ENCODE measurements at places on chromosomes 1 and 21.

- no peak for DNase-seq
Observed at GRCh38 chr1:193549081-193549480, 362.7 kb upstream of the B3GALT2 start.

DNA sequence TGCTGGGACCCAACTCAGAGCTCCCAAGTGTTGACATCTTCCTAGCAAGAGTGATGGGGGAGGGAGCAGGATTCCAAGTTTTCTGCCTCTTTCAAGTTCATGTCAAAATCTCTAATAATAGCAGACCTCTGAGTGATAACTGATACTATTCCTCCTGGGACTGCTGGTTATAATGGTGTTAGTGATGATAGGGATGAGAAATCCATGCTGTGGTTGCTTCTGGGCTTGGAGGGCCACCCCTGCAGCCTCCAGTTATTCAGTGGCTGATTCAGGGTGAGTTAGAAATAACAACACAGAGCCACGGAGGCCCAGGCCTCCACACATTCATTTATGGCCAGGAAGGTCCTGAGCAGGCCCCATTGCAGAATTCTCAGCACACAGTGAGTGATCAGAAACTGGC, 40.6 kb upstream of the ARTN start:
- DNase-seq, result no peak

DNA sequence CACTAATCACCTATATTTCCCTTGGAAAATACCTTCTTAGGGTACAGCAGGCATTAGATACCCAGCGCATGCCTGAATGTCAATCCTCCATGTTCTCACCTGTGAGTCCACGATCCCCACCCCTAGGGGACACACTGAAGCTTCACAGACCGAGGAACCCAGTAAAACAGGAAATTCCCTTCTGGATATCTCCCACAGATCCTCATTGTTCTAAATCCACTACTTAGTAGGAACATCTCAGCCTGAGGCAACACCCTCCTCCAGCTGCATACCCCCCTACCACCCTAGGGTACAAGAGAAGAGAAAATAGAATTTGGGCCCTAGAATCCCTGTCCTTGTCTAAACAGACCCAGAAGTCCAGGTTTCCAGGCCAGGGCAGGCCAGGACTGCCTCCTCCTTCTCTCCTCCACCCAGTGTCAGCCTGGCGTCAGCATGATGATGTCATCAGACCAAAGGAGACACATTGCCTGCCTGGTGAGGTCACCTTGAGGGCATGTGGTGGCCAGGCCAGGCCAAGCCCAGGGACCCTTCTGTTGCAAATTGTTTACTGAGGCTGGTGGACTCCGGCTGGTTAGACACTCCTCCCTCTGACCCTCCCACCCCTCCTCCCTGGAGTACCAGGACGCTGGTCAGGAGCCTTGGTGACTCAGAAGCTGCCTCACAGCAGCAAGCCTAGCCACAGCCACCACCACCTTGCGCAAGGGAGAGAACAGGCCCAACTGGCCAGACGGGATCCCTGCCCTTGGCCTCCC, 6.2 kb downstream of the NECTIN4 start:
- DNase-seq, result no peak

GRCh38 chr1:93672477-93673162, 9.0 kb downstream of the BCAR3 start:
- DNase-seq, result no peak

GRCh38 chr1:84991097-84991920, 5.6 kb downstream of the MCOLN2 start:
- DNase-seq, result no peak

DNA sequence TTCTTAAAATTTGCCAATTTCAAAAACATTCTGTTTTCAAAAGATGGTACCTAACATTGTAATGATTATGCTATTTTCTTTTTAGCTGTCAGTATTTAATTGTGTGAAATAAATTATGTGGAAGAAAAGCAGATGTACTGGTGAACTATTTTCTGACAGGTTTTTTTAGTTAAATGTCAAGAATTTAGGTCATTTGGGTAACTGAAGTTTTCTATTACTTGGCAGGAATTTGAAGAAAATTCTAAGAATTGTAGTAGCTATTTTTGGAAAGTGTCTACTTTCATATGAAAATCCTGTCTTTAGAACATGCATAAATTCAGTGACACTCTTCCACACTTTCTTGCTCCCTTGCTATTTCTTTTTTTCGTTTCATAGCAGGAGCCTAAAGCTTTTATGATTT, 28.5 kb upstream of the PTPRC start:
- no peak for DNase-seq

DNA sequence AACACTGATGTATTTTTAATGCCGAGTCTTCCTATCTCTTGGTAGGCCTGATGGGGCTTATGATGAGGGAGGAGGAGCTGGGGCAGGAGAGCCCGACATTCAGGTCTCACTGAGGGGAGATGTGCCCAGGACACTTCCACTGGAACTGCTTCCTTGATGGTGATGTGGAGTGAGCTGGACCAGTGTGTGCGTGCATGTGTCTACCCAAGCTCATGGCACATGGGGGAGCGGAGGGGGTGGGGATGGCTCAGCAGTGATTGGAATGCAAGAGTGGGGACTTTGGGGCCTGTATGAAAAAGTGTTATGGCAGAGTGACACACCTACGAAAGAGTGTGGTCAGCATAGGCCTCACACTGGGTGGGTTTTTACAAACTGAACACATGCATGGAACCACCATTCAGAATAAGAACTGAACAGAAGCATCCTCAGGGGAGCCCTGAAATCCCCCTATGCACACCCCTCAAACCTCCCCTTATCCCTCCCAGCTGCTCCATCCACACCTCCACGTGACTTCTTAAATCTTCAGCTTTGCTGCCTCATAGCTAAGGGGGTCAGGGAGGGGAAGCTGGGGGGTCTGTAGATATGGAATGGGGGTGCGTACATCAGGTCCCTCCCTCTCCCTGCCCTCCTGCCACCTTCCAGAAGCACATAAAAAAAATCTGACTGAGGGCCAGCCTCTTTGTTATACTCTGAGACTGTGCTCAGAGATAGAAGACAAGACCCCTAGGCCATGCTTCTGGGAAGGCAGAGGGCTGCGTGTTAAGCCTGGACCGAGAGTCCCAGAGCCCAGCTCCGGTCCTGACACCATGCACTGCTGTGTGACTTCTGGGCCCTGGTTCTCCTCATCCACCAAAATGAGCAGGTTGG, 11.6 kb downstream of the IL6R start:
- no peak for DNase-seq

DNA sequence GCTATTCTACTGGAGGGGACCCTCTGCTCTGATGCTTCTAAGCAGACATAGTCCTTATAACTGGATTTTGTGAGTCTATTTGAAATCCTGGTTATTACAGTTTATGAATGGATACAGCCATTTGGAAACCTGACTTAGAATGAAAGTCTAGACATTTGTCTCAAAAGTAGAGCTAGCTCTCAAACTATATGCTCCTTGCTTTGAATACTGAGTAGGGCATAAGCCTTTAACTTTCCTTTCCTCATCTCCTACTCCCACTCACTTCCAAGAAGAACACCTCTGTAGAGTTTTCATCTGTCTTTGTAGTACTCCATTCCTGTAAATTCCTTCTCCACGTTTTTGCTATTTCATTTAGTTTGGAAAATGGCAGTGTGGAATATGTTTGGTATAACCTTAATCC, 9.0 kb upstream of the ARID1A start:
- no peak for DNase-seq

DNA sequence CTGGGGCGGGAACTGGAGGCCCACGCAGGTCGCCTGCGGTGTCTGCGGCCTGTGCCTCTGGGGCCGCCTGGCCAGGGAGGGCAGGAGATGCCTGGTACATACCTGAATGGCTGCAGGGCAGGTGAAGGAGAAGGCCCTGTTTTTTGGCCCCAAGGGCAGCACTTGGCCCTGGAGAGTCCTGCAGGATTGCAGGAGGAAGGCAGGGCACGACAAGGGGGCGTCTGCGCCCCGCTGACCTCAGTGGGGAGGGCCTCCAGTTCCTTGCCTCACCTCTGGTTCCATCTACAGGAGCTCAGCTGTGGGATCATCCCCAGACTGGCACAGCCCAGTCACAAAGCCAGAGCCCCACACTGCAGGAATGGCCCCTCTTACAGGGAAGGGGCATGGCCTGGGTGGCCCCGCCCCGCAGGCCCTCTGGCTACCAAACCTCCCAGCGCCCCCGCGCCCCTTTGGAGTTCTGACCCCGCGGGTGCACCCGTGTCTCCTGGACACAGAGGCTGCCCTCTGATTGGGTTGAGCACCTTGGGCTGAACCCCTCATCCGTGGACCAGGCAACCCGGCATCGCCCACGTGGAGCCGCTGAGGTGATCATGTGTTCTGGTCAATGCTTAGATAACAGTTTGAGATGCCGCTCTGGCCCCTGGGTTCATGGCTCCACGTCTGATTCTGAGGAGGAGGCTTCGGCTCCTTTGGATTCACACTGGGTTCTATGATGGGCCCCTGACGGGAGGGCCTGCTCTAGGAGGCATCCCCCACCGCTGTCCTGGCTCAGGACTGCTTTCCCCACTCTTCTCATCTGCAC, 1.3 kb upstream of the PEX10 start:
- DNase-seq, result no peak

DNA sequence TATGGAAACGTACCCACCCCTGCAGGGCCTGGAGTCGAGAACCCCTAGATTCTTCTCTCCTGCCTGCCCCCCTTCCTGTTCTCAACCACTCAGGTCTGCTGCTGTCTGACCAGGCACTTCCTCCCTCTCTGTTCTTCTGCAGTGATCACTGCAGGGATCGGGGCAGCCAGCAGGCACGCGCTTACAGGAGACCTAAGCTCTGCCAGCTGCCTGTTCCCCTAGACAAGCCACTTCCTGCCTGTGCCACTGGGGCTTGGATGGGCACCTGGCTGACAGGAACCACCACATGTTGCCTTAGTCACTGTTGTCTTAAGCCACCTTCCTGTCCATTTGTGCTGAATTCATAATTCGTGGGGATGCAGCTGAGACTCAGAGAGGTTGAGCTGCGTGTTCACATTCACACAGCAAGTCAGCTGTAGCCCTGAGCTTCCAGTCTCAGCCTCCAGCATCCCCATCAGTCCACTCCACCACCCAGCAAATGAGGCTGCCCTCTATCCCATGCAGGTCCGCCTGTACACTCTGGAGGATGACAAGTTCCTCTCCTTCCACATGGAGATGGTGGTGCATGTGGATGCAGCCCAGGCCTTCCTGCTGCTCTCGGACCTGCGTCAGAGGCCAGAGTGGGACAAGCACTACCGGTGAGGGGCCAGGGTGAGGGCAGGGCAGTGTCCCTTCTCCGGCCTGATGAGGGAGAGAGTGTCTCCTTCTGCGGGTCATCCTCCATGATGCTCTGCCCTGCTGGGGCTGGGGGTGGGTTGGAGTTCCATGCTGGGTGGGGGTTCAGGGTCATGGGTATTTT, 18.6 kb downstream of the FAM151A start:
- no peak for DNase-seq

DNA sequence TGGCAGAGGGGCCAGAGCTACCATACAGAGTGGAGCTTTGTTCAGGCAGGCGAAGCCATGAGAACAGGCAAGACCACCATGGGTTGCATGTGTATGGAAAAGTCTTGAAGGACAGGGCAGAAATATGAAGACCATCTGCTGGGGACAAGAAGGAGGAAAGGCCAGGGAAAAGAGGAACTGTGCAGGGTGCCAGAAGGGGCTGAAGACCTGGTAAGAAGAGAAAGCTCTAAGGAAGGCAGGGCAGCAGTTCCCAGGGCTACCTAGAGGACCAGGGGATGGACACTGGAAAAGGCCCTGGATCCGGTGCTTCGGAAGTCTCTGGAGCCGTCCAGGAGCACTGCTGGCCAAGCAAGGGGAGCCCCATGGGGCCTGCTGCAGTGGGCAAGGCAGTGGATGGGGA, 43.4 kb downstream of the PKP1 start:
- no peak for DNase-seq

- no peak for DNase-seq
Observed at GRCh38 chr1:96756789-96757188, 35.2 kb downstream of the PTBP2 start.

Data from stimulated activated CD8-positive, alpha-beta memory T cell treated with anti-CD3 and anti-CD28 coated beads, Interleukin-7, amount 100 ng/mL, for 1 hour (primary cell).